ENCODE measurements at places on chromosomes 2 and 18.

GRCh38 chr2:234947556-234947955 lies 4.3 kb upstream of the SH3BP4 start:
- no peak for DNase-seq

GRCh38 chr18:35050028-35050546 lies 8.9 kb downstream of the MAPRE2 start:
- no peak for DNase-seq

DNA sequence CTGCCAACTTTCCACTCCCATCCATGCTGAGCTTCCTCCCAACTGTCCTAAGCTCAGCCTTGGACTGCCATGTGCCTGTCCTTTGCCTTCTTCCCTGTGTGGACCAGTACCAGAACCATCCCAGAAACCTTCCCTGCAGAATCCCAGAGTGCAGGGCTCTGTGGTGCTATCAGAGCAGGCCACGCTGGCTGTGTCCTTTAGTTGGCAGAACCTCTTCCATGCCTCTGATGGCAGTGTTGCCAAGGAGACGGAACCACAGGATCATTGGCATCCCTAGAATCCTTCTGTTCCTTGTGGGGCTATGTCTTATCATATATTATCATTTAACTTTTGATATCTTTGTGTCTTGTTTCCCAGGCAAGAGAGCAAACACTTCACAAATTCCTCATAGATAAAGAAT lies 73.0 kb upstream of the NOSTRIN start:
- no peak for DNase-seq

- DNase-seq, result no peak
Observed at GRCh38 chr18:70870292-70870691, 581.4 kb downstream of the SOCS6 start.

- no peak for DNase-seq
Observed at GRCh38 chr2:18514526-18515461, 45.7 kb downstream of the RDH14 start.

Data from MV-4-11 (cell line).